Activated T-helper 1 cell treated with Interleukin-2 at 50 U/mL for 16 hours (primary cell): ENCODE measurements at places on chromosomes 1 and 21.

DNA sequence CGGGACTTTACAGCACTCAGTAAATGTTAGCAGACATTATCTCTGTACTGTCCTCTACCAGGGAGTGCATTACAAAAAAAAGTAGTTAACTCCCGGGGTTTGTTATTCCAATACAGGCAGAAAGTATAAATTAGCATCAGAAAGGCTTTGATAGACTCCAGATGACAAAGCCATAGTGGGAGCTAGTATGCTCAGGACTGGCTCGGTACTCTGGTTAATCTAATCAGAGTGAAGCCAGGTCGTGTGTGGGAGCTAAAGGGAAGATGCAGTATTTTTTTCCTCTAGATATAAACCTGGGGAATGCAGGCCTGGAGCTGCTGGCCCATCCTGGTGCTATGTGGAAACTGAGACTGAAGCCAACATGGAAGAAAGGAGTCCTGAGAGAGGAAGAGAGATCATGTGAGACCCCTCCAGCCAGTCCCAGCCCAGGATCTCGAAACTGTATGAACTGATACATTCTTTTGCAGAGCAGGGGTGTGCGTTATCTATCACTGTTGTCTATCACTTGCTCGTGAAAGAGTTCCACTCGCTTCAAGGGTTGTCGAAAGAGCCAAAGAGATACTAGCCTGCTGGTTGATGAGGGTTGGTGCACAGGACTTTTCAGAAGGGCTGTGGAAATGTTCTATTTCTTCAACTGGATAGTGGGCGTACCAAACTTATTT lies 125.8 kb downstream of the PLPP3 start:
- DNase-seq, result no peak

DNA sequence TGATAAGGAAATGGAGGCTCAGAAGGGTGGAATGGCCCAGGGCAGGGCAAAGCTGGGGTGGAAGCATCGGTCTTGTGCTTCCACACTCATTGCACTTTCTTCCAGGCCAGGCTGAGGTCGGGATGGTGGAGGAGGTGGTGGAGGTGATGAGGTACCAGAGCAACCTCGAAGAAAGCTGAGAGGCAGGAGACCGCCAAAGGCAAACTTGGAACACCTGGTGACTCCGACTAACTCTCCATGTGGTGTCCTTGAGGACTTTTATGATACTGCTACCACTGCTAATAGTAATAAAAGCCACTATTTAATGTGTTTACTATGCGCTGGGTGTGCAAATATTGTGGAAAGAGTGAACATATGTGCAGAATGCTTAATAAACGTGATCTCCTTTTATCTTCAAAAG lies 16.9 kb upstream of the BTG2 start:
- no peak for DNase-seq

- no peak for DNase-seq
These were observed 63.9 kb downstream of the URB2 start for GRCh38 chr1:229689904-229690303.

GRCh38 chr1:214542275-214543199 lies 8.9 kb downstream of the PTPN14 start:
- DNase-seq, result no peak

- DNase-seq, result no peak
These were observed 160.0 kb downstream of the PLXNA2 start for GRCh38 chr1:208084220-208084619.

DNA sequence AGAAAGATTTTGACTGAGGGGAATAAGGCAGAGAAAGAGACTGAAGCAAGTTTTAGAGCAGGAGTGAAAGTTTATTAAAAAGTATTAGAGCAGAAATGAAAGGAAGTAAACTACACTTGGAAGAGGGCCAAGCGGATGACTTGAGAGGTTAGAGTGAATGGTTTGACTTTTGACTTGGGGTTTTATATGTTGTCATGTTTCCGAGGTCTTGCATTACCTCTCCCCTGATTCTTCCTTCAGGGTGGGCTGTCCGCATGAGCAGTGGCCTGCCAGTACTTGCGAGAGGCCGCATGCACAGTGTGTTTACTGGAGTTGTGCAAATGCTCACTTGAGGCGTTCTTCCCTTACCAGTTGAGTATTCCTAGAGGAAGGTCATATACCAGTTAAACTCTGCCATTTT lies 13.0 kb upstream of the DENND2D start:
- DNase-seq, result no peak

GRCh38 chr1:207962716-207963426 lies 51.9 kb upstream of the CD34 start:
- DNase-seq, result no peak

DNA sequence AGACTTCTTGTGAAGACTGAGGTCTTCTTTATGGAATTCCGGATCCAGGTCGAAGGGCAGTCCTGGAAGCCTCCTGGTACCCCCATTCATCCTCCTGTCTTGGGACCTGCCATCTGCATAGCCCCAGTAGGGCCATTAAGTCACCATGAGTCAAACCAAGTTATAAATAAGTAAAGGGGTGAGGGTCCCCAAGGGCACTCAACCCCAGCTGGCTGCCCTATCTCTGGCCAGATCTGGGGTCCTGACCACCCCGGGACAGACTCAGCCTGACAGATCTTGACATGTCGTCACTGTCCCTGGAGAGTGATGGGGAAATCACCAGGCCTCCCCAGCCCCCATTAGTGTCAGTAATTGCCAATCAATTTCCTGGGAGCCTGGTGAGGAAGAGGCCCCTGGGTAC lies 108.7 kb downstream of the EPHB2 start:
- DNase-seq, result no peak

DNA sequence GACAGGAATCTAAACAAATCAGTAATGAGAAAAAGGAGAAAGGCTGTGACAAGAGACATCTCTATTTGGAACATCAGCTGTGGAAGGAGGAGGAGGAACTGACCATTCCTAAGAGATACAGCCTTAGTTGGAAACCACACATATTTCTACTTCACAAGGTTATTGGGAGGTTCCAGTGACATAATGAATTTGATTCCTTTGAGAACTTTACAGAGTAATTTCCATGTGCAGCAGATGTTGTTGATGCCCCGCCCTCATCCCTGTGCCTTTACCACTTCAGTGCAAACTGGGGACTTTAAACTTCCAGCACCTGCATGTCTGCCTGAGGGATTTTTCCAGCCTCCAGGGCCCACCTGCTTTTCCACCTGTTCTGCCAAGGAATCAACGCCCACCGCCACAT lies 9.3 kb upstream of the ST6GALNAC5 start:
- DNase-seq, result no peak

GRCh38 chr21:44814498-44815023 lies 3.3 kb downstream of the SUMO3 start:
- DNase-seq, result no peak

GRCh38 chr21:27062443-27062842 lies 95.6 kb upstream of the ADAMTS5 start:
- no peak for DNase-seq

DNA sequence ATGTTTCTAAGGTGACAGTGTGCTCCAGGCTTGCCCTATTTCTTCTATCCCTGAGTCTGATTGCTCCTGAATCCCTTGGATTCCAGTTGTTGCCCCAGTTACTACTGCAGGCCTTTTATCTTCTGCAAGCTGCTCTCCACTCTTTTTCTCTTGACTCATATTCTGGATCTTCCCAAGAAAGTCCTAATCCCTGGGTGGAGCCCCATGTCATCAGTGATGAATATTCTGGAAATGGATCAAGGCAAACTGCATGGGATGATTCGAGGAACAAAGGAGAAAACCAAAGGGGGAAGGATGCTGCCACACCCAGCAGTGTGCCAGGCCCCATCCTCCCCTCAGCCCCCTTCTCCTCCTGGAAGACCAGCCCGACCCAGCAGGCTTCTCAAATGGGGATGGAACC lies 63.3 kb upstream of the ATP2B4 start:
- no peak for DNase-seq

- DNase-seq, result no peak
These were observed 2.9 kb upstream of the PIGR start for GRCh38 chr1:206949208-206949607.

DNA sequence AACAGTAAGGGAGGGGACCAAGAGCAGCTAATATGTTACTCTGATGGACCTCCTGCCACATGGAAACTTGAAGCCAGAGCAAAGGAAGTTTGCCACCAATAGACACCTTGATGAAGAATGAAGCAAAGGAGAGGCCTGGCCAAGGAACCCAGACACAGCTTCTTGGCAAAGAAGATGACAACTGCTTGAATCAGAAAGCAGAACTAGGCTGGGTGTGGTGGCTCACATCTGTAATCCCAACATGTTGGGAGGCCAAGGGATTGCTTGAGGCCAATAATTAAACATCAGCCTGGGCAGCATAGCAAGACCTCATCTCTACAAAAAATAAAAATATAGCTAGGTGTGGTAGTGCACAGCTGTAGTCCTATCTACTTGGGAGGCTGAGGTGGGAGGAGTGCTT lies 31.7 kb upstream of the CAPZB start:
- no peak for DNase-seq

- no peak for DNase-seq
These were observed 100.5 kb upstream of the COL11A1 start for GRCh38 chr1:103208844-103209243.

- DNase-seq, result no peak
These were observed 7.9 kb downstream of the PGBD2 start for GRCh38 chr1:248913933-248914332.

GRCh38 chr1:182357913-182358312 lies 33.7 kb downstream of the GLUL start:
- no peak for DNase-seq

GRCh38 chr1:232629250-232630046 lies 485 bp downstream of the SIPA1L2 start:
- DNase-seq, result no peak

DNA sequence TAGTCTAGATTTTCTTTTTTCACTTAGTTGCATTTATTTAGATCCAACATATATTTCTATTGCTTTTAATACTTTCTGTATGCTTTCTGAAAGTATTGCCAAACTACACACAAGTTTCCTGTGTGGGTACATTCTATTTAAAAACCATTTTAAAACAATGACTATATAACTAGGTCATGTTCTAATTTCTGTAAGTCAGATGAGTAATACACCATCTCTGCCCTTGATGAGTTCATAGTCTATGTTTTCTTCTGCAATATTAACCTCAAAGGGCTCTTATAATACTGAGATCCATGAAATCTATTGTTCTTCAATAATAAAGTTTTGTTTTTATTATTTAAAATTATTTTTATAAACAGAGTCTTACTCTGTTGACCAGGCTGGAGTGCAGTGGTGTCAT lies 68.3 kb downstream of the RNASEL start:
- DNase-seq, result no peak

- DNase-seq, result no peak
These were observed 1643.1 kb upstream of the B3GALT2 start for GRCh38 chr1:194829492-194829891.

DNA sequence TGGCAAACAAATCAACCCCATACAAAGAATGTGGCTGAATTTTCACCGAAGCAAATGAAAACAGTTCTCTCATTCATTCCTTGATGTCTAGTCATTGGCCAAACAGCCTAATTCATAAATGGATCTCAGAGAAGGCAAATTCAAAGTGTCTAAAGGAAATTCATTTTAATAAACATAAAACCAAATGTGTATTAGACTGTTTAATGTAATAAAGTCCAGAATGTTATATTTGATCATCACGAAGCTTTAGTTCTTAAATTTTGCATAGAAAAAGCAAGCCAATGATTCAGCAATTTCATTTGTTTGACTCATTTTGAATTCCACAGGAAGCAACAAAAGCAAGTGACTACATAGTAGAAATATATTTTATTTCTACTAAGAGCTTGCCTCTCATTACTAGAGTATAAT lies 379.2 kb upstream of the ADAMTS5 start:
- DNase-seq, result no peak

DNA sequence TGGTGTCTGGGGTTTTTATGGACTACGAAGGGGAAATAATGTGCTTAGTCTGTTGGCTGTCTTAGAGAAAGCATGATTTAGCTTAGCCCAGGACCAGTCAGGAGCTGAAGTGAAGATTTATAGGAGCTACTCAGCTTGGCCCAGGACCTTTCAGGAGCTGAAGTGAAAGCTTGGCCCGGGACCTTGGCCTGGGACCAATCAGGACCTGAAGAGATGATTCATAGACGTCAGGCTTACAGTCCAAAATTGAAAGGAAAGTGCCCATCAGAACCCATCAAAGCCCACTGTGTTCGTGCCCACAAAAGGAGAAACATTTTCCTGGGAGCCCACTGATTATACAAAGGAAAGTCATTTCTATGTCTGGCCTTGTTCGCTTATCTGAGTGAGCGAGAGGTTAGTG lies 35.6 kb downstream of the MSTO1 start:
- DNase-seq, result no peak

- DNase-seq, result no peak
These were observed 54.9 kb downstream of the ENAH start for GRCh38 chr1:225597926-225598575.
